ENCODE measurements at places on chromosomes 12 and 14.
A peak's percentile ranks its signal among the peaks of the same experiment; 100 is the strongest.

DNA sequence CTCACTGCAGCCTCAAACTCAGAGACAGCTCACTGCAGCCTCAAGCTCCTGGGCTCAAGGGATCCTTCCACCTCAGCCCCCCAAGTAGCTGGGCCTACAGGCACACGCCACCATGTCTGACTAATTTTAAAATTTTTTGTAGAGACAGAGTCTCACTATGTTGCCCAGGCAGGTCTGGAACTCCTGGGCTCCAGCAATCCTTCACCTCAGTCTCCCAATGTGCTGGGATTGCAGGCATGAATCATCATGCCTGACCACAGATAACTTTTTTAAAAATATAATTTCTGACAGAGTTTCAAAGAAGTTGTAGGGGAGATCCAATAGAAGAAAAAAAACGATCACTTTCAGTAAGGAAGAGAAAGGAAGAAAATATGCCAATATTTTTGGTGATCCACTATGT lies 189.7 kb upstream of the CDKN3 start:
- H3K4me1 ChIP-seq, result peaks cover 4% of the 10 kb centered on the region
- no peak overlapping the region for H3K4me3 ChIP-seq
- H3K27ac ChIP-seq, result no peak overlapping the region
- DNase-seq, result peak; percentile 42
- H3K36me3 ChIP-seq, result no peaks in the 10 kb centered on the region

DNA sequence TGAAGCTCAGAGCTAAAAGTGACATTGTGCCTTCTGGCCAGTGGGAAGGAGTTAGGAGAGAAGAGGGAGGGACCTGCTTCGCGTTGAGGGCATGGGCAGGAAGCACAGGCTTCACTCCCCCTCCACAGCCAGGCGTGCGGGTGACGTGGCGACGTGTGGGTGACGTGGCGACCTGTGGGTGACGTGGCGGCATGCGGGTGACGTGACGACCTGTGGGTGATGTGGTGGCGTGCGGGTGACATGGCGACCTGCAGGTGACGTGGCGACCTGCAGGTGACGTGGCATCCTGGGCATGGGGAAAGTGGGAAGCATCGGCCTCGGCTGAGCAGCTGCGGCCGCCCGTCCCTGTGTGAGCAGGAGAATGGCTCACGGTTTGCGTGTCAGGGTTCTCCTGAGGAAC lies 8.2 kb upstream of the GALNT9 start:
- H3K27me3 ChIP-seq, result no peaks in the 10 kb centered on the region
- H3K4me3 ChIP-seq, result no peak overlapping the region
- H3K4me1 ChIP-seq, result no peaks in the 10 kb centered on the region
- no peaks in the 10 kb centered on the region for H3K36me3 ChIP-seq

GRCh38 chr14:90287791-90288190 lies 31.4 kb downstream of the PSMC1 start:
- H3K36me3 ChIP-seq, result peaks cover 39% of the 10 kb centered on the region
- no peak overlapping the region for H3K4me3 ChIP-seq
- no peak overlapping the region for H3K27ac ChIP-seq
- H3K27me3 ChIP-seq, result no peaks in the 10 kb centered on the region
- DNase-seq, result no peak

GRCh38 chr12:59147791-59148190 lies 227.5 kb upstream of the LRIG3 start:
- peaks cover 4% of the 10 kb centered on the region for H3K4me1 ChIP-seq
- no peak overlapping the region for H3K27ac ChIP-seq
- H3K27me3 ChIP-seq, result no peaks in the 10 kb centered on the region
- H3K4me3 ChIP-seq, result no peak overlapping the region
- no peaks in the 10 kb centered on the region for H3K36me3 ChIP-seq
- DNase-seq, result no peak

DNA sequence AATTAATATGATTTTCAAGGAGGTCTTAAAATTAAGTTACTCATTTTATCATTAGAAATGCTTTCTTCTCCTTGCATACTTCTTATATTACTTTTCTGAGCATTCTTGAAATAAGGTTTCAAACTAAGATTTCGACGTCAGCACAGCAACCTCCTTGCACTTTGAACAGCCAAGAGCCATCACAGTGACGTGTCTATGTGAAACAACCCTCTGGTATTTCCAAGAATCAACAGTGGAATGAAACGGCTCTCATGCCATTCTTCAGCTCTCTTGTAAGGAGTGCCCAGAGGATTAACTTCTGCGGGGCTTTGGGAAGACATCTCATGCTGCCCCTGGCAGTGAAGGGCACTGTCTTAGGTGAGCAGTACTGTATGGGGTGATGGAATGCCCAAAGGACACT lies 109.2 kb downstream of the EFCAB11 start:
- H3K4me1 ChIP-seq, result peaks cover 14% of the 10 kb centered on the region
- DNase-seq, result peak; percentile 100
- H3K27ac ChIP-seq, result peak overlapping the region; percentile 86

- H3K4me3 ChIP-seq, result no peak overlapping the region
- H3K27me3 ChIP-seq, result peaks cover 3% of the 10 kb centered on the region
- H3K36me3 ChIP-seq, result no peaks in the 10 kb centered on the region
- DNase-seq, result no peak
These were observed 195.1 kb downstream of the IPO8 start for GRCh38 chr12:30500532-30500931.

DNA sequence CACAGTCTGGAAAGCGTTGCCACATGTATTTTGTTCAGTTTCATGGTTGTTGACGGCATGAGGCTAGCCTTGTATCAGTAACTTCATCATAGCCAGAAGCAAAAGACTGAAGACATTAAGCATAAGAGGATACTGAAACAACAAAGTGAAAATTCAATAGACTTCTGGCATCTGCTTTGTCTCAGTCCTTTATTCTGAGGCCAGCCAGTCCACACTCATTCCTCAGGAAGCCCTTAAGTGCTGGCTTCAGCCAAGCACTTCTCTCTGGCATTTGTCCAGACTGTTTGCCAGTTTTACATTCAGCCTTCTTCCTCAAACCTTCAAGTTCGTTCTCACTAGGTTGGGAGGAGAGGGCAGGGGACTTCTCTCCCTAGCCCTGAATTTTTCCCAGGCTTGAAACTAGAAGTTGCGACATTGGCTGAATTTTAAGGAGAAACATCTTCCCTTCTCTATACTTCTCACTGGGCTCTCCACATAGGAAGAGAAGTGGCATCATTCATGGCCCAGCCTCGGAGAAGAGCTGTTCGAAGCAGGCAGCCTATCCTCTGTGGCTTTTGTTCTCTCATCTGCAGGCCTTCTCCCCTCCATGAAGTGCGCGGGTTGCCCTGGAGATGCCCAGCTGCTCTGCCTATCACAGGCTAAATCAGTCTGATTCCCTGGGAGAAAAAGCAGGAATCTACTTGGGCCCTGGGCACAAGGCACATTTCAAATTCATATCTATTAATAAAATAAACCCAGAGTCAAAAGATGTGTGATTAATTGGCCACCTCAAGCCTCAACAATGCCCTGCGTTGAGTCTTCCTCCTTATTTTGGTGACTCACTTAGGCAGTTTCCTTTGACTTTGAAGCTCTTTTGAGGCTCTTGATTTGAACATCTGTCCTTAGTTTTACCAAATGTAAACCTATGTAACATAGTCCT lies 130.9 kb upstream of the PLEKHA5 start:
- no peaks in the 10 kb centered on the region for H3K36me3 ChIP-seq
- peaks cover 5% of the 10 kb centered on the region for H3K4me1 ChIP-seq
- no peaks in the 10 kb centered on the region for H3K27me3 ChIP-seq
- no peak overlapping the region for H3K4me3 ChIP-seq
- H3K27ac ChIP-seq, result no peak overlapping the region

DNA sequence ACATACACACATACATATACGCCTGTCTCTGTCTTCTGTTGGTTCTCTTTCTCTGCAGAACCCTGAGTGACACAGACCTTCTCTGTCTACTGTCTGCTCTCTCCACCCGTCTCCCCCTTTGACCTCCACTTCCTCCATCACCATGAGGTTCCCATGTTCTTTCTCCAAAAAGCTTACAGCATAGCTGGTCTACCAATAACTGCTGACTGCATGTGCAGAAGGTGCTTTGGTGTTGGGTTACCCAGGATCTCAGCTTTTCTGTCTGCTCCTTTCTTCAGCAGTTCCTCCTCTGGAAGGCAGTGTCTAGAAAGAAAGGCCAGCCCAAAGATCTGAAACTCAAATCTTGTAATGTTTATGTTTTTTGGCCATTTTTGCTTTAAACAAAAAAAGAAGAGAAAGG lies 125.6 kb downstream of the SMOC1 start:
- peaks cover 17% of the 10 kb centered on the region for H3K4me1 ChIP-seq
- H3K27me3 ChIP-seq, result no peaks in the 10 kb centered on the region
- H3K4me3 ChIP-seq, result no peak overlapping the region
- DNase-seq, result peak; percentile 44

DNA sequence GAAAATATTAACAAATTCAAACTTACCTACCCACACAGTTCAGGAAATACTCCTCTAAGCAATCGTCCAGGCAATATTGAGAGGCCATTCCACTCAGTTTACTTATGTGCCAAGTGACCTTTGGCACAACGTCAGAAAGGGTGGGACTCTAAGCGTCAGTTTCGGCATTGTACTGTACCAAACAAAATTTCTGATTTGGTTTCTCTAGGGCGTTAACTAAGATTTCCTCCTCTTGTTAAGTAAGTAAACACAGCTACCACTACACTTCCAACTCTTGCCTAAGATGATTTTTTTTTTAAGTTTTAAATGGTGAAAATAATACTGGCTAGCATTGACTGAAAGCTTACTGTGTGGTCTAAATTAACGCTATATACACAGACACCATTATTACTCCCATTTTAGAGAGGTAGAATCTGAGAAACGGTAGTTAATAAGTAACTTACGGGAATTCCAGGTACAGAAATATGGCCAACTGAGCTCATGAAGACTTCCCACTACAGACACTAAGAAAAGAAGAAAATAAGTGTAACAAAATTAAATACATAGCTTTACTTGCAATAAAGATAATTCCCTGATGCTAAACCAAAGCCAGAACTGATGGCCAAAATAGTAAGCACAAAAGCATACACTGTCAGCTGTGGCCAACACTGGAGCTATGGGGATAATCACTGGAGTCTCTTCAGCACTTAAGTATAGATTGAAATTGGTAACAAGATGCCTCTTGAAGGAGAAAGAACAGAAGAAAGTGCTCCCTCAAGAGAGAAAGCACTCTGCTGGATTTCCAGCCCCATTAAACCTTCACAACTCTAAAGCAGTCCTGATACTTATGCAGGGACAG lies 76.1 kb downstream of the EPS8 start:
- H3K27me3 ChIP-seq, result no peaks in the 10 kb centered on the region
- H3K4me1 ChIP-seq, result peaks cover 6% of the 10 kb centered on the region
- no peak overlapping the region for H3K27ac ChIP-seq
- DNase-seq, result no peak
- no peak overlapping the region for H3K4me3 ChIP-seq

DNA sequence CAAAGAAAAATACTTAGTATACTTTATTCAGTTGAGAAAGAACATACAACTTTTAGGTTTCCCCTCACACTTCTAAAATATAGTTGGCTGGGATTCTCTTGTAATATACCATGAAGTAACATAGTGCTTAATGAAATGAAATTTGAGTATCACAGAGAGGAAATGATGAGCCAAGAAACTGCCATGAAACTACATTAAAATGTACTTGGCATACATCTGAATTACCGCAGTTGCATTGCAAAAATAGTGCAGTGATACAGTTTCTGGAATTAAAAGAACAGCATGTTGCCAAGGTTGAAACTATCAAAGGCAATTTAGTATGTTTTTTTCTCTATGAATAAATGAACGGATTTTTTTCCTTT lies 389.2 kb downstream of the TMEM117 start:
- H3K27ac ChIP-seq, result no peak overlapping the region
- no peak for DNase-seq
- H3K27me3 ChIP-seq, result no peaks in the 10 kb centered on the region
- no peaks in the 10 kb centered on the region for H3K36me3 ChIP-seq
- H3K4me3 ChIP-seq, result no peak overlapping the region
- H3K4me1 ChIP-seq, result no peaks in the 10 kb centered on the region

DNA sequence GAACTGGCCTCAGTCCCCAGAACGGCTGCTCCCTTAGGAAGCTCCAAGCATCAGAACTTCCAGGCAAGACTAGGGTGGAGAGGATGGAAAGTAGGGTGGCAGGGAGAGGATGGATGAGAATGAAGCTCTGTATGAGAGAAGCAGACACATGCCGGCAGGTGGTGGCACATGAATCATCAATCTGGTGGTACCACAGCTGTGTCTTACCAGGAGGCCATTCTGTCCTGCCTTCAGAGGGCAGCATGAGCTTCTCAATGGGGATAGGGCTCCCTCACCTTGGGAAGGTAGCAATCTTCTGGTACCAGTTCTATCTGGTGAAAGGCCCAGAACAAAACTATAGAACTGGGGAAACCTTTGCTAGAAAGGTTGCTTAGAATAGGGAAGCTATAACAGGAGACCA lies 55.4 kb upstream of the PYGL start:
- no peak for DNase-seq
- H3K4me3 ChIP-seq, result no peak overlapping the region
- no peaks in the 10 kb centered on the region for H3K4me1 ChIP-seq
- H3K27ac ChIP-seq, result no peak overlapping the region
- H3K27me3 ChIP-seq, result peaks cover 11% of the 10 kb centered on the region

DNA sequence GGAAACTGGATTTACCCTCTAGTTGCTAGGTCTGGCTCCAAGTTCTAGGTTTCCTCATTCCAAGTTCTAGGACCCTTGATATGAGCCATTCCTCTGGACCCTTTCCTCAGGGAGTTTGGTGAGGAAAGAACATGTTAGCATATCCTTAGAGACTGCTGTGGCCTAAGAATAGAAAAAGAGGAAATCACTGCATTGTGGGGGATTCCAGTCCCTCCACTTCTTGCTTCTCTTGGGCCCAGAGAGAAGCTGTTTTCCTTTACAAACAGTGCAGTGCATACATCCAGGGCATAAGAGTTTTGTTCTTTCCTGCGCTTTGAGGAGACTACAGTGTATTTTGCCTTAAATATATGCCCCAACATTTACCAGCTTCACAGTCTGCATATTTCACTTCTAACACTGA lies 59.0 kb downstream of the LLPH start:
- H3K36me3 ChIP-seq, result no peaks in the 10 kb centered on the region
- H3K4me3 ChIP-seq, result no peak overlapping the region
- DNase-seq, result no peak

DNA sequence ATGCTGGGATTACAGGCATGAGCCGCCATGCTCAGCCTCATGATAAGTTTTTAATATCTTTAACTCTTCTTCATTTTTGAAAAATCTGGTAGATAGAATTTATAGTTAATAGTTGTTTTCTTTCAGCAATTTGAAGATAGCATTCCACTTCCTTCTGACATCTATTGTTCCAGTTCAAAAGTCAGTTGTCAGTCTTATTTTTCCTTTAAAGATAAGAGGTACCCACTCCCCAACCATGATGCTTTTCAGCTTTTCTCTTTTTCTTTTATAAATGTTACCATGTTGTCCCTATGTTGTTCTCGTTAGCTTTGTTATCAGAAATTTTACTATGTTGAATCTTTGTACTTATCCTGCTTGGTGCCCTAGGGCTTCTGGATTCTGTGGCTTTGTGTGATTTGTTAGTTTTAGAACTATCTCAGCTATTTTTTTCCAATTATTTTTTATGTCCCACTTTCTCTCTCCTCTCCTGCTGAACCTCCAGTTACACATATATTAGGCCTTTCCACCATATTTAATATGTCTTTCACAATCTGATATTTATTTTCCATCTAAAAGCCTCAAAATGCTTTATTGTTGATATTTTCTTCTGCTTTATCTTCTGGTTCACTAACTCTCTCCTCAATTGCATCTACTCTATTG lies 181.6 kb upstream of the FOXN3 start:
- H3K27ac ChIP-seq, result no peak overlapping the region
- H3K36me3 ChIP-seq, result 0 out of 2 replicates have a peak, but pooled peaks cover 1% of the 10 kb centered on the region
- no peaks in the 10 kb centered on the region for H3K4me1 ChIP-seq
- DNase-seq, result peak; percentile 38
- no peak overlapping the region for H3K4me3 ChIP-seq

GRCh38 chr14:102691763-102692162 lies 85.5 kb upstream of the TRAF3 start:
- no peak overlapping the region for H3K4me3 ChIP-seq
- no peaks in the 10 kb centered on the region for H3K4me1 ChIP-seq
- H3K27ac ChIP-seq, result no peak overlapping the region
- DNase-seq, result no peak
- no peaks in the 10 kb centered on the region for H3K27me3 ChIP-seq
